ENCODE measurements at places on chromosomes 16 and 17.
A peak's percentile ranks its signal among the peaks of the same experiment; 100 is the strongest.

GRCh38 chr16:9092978-9093344, 1.5 kb downstream of the HAPSTR1 start:
- DNase-seq: peak; percentile 53

GRCh38 chr16:5070431-5071186, 1.0 kb upstream of the ALG1 start:
- DNase-seq: no peak

GRCh38 chr17:26782153-26782552, 511.8 kb upstream of the WSB1 start:
- no peak for DNase-seq

DNA sequence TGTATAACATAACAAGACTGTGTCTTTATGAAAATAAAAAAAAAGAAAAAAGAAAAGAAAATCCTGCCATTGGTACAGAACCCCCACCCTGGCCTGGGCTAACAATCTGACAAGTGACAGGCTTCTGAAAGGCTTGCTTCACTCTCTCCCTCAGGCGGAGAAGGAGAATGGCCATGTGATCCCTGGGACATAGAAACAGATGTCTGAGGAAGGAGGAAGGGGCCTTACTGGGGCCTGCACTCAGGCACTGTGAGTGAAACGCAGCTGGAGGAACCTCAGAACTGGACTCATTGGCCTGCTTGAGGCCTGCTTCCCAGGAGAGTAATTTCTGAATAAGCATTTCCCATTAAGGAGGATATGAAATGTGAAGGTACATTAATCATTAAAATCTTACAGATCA, 17.5 kb downstream of the MAP3K14 start:
- DNase-seq: peak; percentile 75

GRCh38 chr16:82753821-82754220, 127.1 kb downstream of the CDH13 start:
- DNase-seq: no peak

GRCh38 chr16:89137666-89138512, 33.7 kb upstream of the CDH15 start:
- DNase-seq: no peak

GRCh38 chr16:7405166-7405565, 72.5 kb downstream of the RBFOX1 start:
- peak; percentile 80 for DNase-seq

- no peak for DNase-seq
These were observed 329 bp upstream of the NLE1 start for GRCh38 chr17:35142467-35142796.

GRCh38 chr17:68344701-68345136, 53.4 kb downstream of the ARSG start:
- no peak for DNase-seq
